ENCODE measurements at places on chromosomes 1 and 21. TPM values are rescaled to one million over a fixed set of nuclear protein-coding genes. Genes with fewer than 3 reads are reported as not detected.

- DNase-seq = no peak
Measured at GRCh38 chr1:155971910-155972809, 6.2 kb downstream of the ARHGEF2 start.

GRCh38 chr1:901108-901859, 22.4 kb upstream of the SAMD11 start:
- DNase-seq = no peak

GRCh38 chr1:100703716-100704115, 15.8 kb upstream of the VCAM1 start:
- no peak for DNase-seq

- no peak for DNase-seq
Measured at GRCh38 chr1:110216844-110217444, 6.8 kb downstream of the KCNC4 start.

GRCh38 chr1:240173836-240174235, 82.2 kb downstream of the FMN2 start:
- no peak for DNase-seq

- no peak for DNase-seq
Measured at GRCh38 chr1:119718972-119719371, 7.2 kb downstream of the PHGDH start.

GRCh38 chr1:199811163-199811562, 216.3 kb upstream of the NR5A2 start:
- DNase-seq = no peak

GRCh38 chr1:24369199-24369598, 44.4 kb downstream of the STPG1 start:
- DNase-seq = no peak

GRCh38 chr1:157137408-157138219, 581 bp downstream of the ETV3 start:
- peak; percentile 22 for DNase-seq

DNA sequence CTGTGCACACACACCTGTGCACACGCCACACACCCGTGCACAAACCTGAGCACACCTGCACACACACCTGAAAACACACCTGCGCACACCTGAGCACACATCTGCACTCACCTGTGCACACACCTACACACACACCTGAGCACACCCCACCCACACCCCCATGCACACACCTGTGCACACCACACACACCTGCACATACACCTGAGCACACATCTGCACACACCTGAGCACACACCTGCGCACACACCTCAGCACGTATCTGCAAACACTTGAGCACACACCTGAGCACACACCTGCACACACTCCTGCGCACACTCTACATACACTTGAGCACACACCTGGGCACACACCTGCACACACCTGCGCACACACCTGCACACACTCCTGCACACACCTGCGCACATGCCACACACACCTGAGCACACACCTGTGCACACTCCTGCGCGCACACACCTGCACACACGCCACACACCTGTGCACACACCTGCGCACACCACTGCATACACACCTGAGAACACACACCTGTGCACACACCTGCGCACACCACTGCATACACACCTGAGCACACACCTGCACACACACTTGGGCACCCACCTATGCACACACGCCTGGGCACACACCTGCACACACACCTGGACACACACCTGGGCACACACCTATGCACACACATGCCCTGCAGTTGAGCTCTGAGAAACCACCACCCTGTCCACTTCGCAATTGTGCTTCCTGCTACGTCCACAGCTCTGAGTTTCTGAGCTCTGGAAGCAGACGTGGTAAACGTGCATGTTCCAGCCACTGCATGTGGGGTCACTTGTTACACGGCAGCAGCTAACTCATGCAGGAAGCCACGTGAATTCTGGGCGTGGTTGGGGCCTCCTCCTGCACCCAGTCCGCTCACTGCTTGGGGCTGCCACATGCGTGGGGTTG, 8.0 kb upstream of the C1orf159 start:
- DNase-seq = peak; percentile 20

DNA sequence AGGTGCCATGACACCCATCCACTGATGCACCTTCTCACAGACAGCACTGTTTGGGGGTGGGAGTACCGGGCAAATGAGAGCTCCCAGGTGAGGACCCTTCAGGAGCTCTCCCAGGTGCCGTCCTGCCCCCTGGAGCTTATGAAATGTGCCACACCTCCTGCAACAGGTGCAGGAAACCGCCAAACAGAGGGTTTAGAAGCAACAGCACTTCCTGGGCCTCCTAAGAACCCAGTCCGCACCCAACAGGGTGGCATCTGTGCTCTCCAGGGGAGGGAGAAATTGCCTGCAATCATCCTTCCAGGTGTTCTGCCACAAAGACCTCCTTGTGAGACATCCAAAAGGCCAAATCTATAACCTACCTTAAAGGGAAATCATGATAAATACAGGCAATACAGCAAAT, 87.7 kb upstream of the ATP1B1 start:
- DNase-seq = no peak

DNA sequence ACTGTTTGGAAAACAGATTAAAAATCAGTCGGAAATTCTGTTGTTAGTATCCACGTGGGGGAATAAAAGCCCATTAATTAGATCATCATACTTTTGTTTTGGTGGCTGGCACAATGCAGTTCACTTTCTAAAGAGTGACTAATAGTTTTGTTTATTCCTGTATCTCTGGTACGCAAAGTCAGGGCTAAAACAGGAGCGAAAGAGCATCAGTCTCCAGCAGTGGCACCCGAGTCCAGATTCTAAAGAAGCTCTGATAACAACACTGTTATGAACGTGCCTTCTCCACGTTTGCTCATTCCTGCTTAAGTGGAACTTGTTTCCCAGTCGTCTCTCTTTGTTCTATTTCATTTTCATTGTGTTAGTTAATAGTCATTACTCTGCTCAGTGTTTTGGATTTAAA, 69.6 kb downstream of the HSPA13 start:
- no peak for DNase-seq

- DNase-seq = no peak
Measured at GRCh38 chr1:6918186-6918924, 133.1 kb downstream of the CAMTA1 start.

GRCh38 chr21:21751286-21751685, 753.1 kb downstream of the NCAM2 start:
- DNase-seq = no peak

DNA sequence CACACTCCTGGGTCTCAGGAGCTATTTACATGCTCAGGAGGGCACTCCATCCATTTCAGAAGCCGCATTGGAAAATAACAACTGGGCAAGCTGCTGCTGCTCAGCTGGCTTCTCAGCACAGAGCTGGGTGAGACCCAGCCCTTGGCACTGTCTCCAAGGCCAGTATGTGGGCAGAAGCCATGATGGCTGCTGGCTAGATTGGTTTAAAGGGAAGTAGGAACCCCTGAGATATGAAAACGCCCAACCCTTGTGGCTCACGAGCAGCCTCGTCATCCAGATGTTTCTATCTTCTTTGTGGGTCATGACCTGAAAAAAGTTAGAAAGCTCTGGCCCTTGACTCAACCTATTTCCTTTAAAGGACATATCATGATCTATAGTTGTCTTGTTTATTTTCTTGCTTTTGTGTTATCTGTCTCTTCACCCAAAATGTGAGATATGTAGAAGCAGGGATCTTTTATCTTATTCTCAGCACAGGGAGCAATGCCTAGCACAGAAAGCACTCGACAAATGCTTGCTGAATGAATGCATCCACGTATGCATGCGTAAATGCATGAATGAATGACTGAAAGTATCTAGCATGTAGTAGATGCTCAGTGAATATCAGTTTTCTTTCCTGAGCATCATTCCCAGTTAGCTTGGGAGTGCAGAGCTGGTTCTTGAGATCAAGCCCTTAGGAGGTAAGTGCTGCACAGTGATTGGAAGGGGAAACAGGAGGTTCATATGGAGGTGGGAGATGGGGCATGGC, 11.6 kb downstream of the MYBPH start:
- DNase-seq = no peak

- DNase-seq = no peak
Measured at GRCh38 chr21:28257276-28257675, 735.4 kb downstream of the LTN1 start.

GRCh38 chr1:244789731-244790130, 45.7 kb upstream of the COX20 start:
- DNase-seq = no peak

DNA sequence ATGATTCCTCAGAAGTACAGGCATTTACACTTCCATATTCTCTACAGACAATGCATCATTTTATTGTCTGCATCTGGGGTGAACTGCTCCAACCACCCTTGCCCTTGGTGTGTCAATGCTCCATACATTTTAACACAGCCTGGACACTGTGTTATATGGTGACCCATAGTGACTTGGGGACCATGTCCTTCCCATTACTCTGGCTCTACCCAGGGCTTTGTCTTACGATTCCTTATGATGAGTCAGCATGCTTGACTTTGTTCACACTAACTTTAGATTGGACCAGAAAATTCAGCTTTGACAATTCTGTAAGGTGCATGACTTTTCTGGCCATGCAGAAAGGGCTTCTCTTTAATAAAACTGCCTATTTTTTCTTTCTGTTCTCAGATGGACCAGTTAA, 6.8 kb upstream of the OVAAL start:
- no peak for DNase-seq

DNA sequence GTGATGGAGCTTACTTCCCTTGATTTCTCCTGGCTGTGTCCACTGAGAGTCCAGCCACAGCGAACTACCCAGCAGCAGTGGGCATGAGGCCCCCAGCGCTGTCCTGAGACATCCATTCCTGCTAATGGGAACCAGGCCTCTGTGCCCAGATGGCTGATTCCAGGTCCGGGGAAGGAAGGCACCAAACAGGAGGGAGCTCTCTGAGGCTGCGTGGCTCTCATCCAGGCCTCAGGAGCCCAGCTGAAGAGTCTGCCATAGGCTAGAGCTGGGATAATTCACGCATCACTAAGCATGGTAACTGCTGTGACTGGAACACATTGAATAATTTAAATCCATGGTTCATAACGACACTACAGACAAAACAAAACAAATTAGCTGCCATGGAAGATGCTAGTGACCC, 24.7 kb upstream of the LRRC47 start:
- DNase-seq = no peak

FCRL2 gene
- total RNA-seq = 0.03 TPM

C1orf115 gene
- total RNA-seq = 10.3 TPM

TMCC2 gene
- total RNA-seq = 22.1 TPM

OLFML2B gene
- total RNA-seq = 1.1 TPM

MAP3K21 gene
- total RNA-seq = 2.3 TPM

TAS1R3 gene
- total RNA-seq = not detected

SPRR2F gene
- 0.51 TPM for total RNA-seq

CD101 gene
- not detected for total RNA-seq

SGIP1 gene
- total RNA-seq = 0.16 TPM

All from SK-MEL-5 (cell line).